ENCODE measurements at places on chromosomes 2 and 18.

DNA sequence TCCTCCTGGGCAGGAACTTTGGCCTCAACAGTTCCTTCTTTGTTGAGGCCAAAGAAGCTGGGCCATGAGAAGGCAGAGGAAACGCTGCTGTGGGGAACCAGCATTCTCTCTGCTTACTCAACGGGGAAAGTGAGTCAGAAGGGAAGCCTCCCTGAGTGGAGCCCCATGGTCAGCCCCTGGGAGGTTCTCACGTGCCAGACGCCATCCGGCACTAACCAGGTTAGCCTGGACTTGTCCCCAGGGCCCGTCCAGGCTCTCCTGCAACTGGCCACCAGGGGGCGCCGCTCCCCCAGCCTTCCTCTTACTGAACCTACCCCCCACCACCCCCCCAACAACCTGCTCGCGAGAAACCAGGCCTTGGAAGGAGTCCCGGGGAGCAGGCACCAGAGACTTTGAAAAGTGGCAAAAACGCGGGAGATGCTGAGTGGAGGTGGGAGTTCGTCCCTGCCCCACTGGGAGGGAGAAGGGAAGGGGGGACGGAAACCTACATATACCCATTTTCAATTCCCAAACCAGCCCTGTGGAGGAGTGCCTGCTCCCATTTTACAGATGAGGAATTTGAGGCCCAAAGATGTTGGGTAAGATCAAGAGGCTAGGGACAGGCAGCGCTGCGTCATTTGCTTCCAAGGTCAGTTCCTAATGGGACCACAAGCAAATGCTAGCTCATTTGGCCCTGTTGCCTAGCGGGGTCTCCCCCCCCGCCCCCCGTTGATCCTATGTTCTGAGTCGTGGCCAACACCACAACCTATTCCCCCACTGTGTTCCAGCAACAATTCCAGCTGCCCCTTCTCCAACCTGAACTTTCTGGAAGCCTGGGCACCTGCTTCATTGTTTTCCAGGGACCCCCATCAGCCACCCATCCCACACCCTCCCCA, 20.0 kb downstream of the TEX44 start:
- H3K36me3 ChIP-seq, result no peaks in the 10 kb centered on the region
- peaks cover 73% of the 10 kb centered on the region for H3K4me1 ChIP-seq
- peak overlapping the region; percentile 79 for H3K27ac ChIP-seq
- H3K27me3 ChIP-seq, result peaks cover 3% of the 10 kb centered on the region

GRCh38 chr2:35852-36251, 10.5 kb downstream of the FAM110C start:
- H3K4me1 ChIP-seq, result no peaks in the 10 kb centered on the region
- DNase-seq, result no peak
- H3K27me3 ChIP-seq, result peaks cover 6% of the 10 kb centered on the region

GRCh38 chr2:114034742-114035141, 144.9 kb downstream of the ACTR3 start:
- no peak overlapping the region for H3K27ac ChIP-seq
- no peak for DNase-seq
- H3K4me3 ChIP-seq, result no peak overlapping the region
- no peaks in the 10 kb centered on the region for H3K4me1 ChIP-seq
- H3K36me3 ChIP-seq, result no peaks in the 10 kb centered on the region
- no peaks in the 10 kb centered on the region for H3K27me3 ChIP-seq

- H3K4me1 ChIP-seq, result no peaks in the 10 kb centered on the region
- H3K27me3 ChIP-seq, result peaks cover 2% of the 10 kb centered on the region
- no peak overlapping the region for H3K4me3 ChIP-seq
- H3K36me3 ChIP-seq, result peaks cover 21% of the 10 kb centered on the region
- peak; percentile 33 for DNase-seq
These were observed 90.6 kb downstream of the FEZ2 start for GRCh38 chr2:36507408-36507812.

DNA sequence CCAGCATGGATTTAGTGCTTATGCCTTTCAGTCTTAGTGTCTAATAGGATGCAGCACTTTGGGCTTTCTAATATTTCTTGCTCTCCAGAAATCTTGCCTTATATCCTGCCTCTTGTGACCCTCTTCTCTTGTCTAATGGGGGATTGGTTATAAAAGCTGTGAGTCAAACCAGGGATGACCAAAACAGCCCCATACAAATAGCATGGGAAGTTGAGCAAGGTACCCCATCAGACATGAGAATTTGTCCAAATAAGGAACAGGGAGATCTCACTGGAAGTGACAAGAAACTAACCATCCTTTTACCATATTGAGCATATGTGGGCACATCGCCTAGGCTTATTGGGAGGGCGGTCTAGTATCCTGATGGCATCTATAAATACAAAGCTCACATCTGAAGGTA, 78.8 kb upstream of the BZW1 start:
- H3K27ac ChIP-seq, result no peak overlapping the region
- peaks cover 19% of the 10 kb centered on the region for H3K27me3 ChIP-seq
- H3K36me3 ChIP-seq, result no peaks in the 10 kb centered on the region
- H3K4me1 ChIP-seq, result peaks cover 21% of the 10 kb centered on the region

GRCh38 chr2:169011698-169012097, 19.4 kb downstream of the ABCB11 start:
- DNase-seq, result no peak
- H3K36me3 ChIP-seq, result no peaks in the 10 kb centered on the region
- no peak overlapping the region for H3K27ac ChIP-seq

- peaks cover 15% of the 10 kb centered on the region for H3K27me3 ChIP-seq
- H3K4me1 ChIP-seq, result peaks cover 14% of the 10 kb centered on the region
- DNase-seq, result no peak
- no peaks in the 10 kb centered on the region for H3K36me3 ChIP-seq
These were observed 33.5 kb upstream of the REL start for GRCh38 chr2:60847854-60848253.

DNA sequence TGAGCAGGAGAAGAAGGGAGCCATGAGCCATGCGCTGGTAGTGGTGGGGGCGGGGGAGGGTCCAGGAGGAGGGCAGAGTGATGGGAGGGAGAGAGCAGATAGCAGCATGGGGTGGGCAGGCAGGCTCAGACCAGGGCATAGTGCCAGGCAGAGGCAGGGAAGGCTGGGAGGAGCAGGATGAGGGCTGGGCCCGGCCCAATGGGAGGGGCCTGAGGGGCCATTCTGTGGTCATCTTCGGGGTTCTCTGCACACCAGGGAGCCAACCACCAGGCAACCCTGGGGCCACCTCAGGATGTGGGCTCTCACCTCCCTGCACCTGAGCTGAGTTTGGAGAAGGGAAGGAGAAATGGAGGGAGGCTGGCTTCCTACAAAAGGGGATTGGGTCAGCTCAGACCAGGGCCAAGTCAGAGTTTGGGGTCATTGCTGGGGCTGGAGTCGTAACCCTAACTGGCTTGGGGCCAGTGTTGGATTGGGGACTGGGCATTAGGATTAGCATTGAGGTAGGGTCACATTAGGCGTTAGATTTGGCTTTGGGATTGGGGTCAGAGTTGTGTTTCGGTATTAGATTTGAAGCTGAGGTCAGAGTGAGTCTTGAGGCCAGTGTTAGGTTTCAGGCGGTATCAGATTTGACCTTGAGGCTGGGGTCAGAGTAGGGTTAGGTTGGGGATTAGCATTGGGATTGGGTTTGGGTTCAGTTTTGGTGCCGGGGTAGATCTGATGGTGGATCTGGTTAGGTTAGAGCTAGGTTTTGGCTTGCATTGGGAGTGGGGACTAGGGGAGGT, 11.2 kb downstream of the VIL1 start:
- H3K36me3 ChIP-seq, result no peaks in the 10 kb centered on the region
- no peak for DNase-seq
- H3K4me3 ChIP-seq, result no peak overlapping the region

DNA sequence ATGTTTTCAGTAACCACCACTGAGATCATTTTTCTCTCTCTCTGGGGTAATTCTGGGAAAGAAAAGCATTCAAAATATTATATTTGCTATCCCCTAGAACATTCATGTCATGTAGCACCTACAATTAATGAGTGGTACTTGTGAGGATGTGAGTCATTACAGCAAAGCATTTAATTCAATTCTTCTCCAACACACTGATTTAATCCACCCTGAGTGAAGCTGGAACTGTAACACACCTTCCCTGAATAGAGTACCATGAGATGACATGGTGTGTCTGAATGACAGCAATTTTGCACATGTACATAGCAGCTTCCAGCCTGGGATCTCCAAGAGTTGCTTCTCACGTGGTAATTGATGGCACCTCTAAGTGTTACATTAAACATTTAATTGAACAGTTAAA, 207.1 kb upstream of the SLC14A2 start:
- H3K27ac ChIP-seq, result no peak overlapping the region
- H3K27me3 ChIP-seq, result peaks cover 5% of the 10 kb centered on the region
- H3K36me3 ChIP-seq, result no peaks in the 10 kb centered on the region
- H3K4me1 ChIP-seq, result peaks cover 6% of the 10 kb centered on the region

- no peak within 1 kb of the TSS for H3K27ac ChIP-seq
- peaks cover 24% of the 10 kb centered on the region for H3K36me3 ChIP-seq
- H3K4me1 ChIP-seq, result peaks cover 40% of the 10 kb centered on the region
- DNase-seq, result peak; percentile 69
- H3K4me3 ChIP-seq, result peak within 1 kb of the TSS; percentile 90
These were observed at the start of gene LRRFIP1 for GRCh38 chr2:237627441-237628246. TSS of gene LRRFIP1 (plus strand) at chr2:237627587. CDS start at chr2:237627645, 58 bp downstream.

- no peaks in the 10 kb centered on the region for H3K36me3 ChIP-seq
- no peak overlapping the region for H3K27ac ChIP-seq
- no peak for DNase-seq
- H3K4me3 ChIP-seq, result no peak overlapping the region
- peaks cover 80% of the 10 kb centered on the region for H3K4me1 ChIP-seq
- no peaks in the 10 kb centered on the region for H3K27me3 ChIP-seq
These were observed 83.3 kb downstream of the SMIM21 start for GRCh38 chr18:75344161-75344560.

- DNase-seq, result no peak
- H3K4me1 ChIP-seq, result no peaks in the 10 kb centered on the region
- no peak overlapping the region for H3K4me3 ChIP-seq
These were observed 77.6 kb upstream of the SLC4A10 start for GRCh38 chr2:161546635-161547034.

DNA sequence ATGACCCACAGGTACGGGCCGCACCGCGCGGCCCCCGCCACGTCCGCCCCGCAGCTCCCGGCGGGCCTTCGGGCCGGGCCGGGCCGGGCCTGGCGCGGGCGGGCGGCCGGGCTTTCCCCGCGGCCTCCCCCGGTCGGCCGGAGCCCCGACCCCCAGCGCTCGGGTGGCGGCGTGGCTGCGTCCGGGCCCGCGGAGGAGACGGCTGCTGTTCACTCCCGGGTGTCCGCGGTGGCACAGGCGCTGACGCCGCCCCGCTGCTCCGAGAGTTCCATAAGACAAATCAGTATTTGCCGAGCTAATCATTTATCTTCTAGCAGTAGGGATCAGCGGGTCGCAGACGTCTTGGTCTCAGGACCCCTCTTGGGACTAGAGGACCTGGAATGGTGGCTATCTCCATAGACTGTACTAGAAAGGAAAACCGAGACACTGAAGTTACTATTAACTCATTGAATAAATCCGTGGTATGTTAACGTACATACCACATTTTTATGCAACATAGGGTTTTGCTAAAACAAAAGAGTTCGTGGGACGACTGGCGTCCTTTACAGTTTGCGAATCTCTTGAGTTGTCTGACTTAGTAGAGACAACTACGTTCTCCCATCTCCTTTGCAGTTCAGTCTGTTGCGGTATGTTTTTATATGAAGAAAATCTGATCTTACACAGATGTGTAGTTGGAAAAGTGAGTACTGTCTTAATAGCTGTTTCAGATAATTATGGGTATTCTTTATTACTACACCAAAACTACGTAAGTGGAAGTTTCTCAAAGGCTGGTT, 500 bp downstream of the LIMS1 start:
- H3K27ac ChIP-seq, result peak overlapping the region; percentile 66
- DNase-seq, result peak; percentile 64

- H3K27ac ChIP-seq, result no peak overlapping the region
- no peak for DNase-seq
- H3K27me3 ChIP-seq, result no peaks in the 10 kb centered on the region
These were observed 288.9 kb upstream of the ETAA1 start for GRCh38 chr2:67108231-67108630.

GRCh38 chr18:47166294-47166693, 9.9 kb downstream of the IER3IP1 start:
- peaks cover 11% of the 10 kb centered on the region for H3K36me3 ChIP-seq
- H3K27ac ChIP-seq, result no peak overlapping the region
- H3K27me3 ChIP-seq, result peaks cover 10% of the 10 kb centered on the region
- peak; percentile 28 for DNase-seq

- peaks cover 9% of the 10 kb centered on the region for H3K36me3 ChIP-seq
- DNase-seq, result no peak
- H3K27me3 ChIP-seq, result no peaks in the 10 kb centered on the region
- H3K4me1 ChIP-seq, result no peaks in the 10 kb centered on the region
- no peak overlapping the region for H3K27ac ChIP-seq
- no peak overlapping the region for H3K4me3 ChIP-seq
These were observed 16.6 kb downstream of the SP110 start for GRCh38 chr2:230203110-230203676.

GRCh38 chr2:7771781-7772180, 854.6 kb downstream of the RNF144A start:
- H3K4me1 ChIP-seq, result no peaks in the 10 kb centered on the region
- no peak overlapping the region for H3K4me3 ChIP-seq
- H3K27ac ChIP-seq, result no peak overlapping the region

- H3K4me3 ChIP-seq, result no peak overlapping the region
- DNase-seq, result no peak
- H3K36me3 ChIP-seq, result peaks cover 59% of the 10 kb centered on the region
- H3K27ac ChIP-seq, result no peak overlapping the region
- H3K27me3 ChIP-seq, result no peaks in the 10 kb centered on the region
These were observed 75.3 kb downstream of the BABAM2 start for GRCh38 chr2:27965841-27966240.

DNA sequence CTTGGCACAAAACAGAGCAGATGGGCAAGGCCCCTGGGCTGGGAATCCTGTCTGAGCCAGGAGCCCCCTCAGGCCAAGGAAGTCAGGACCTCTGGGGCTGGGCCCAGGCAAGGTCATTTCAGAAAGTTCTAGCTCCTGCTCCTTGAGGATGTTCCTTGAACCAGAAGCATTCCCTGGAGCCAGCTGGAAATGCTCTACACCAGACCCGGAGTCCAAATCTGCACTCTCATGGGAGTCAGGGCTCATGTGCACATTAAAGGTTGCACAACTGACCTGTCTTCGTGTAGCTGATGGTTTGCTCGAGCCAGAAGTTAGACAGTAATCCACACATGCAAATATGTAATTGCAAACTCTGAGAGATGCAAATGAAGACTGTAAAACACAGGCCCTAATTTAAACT, 18.0 kb downstream of the PARD6G start:
- H3K27me3 ChIP-seq, result no peaks in the 10 kb centered on the region
- DNase-seq, result no peak
- no peak overlapping the region for H3K4me3 ChIP-seq
- H3K36me3 ChIP-seq, result no peaks in the 10 kb centered on the region
- peak overlapping the region; percentile 74 for H3K27ac ChIP-seq

- no peak overlapping the region for H3K4me3 ChIP-seq
- H3K27ac ChIP-seq, result no peak overlapping the region
- peaks cover 21% of the 10 kb centered on the region for H3K4me1 ChIP-seq
- no peak for DNase-seq
These were observed 60.1 kb upstream of the CHMP1B start for GRCh38 chr18:11791131-11791530.

- H3K4me1 ChIP-seq, result peaks cover 36% of the 10 kb centered on the region
- no peaks in the 10 kb centered on the region for H3K36me3 ChIP-seq
- no peak overlapping the region for H3K4me3 ChIP-seq
- no peak overlapping the region for H3K27ac ChIP-seq
- DNase-seq, result no peak
These were observed 16.5 kb downstream of the SLC4A3 start for GRCh38 chr2:219643788-219644398.

GRCh38 chr2:134129900-134130537, 123.9 kb upstream of the MGAT5 start:
- DNase-seq, result no peak
- H3K36me3 ChIP-seq, result peaks cover 43% of the 10 kb centered on the region
- H3K4me3 ChIP-seq, result no peak overlapping the region
- no peak overlapping the region for H3K27ac ChIP-seq

GRCh38 chr2:28219138-28219537, 173.5 kb upstream of the FOSL2 start:
- no peaks in the 10 kb centered on the region for H3K36me3 ChIP-seq
- H3K27ac ChIP-seq, result no peak overlapping the region
- H3K4me1 ChIP-seq, result peaks cover 24% of the 10 kb centered on the region
- no peaks in the 10 kb centered on the region for H3K27me3 ChIP-seq
- DNase-seq, result no peak
